ENCODE measurements at places on chromosomes 3 and 15.

DNA sequence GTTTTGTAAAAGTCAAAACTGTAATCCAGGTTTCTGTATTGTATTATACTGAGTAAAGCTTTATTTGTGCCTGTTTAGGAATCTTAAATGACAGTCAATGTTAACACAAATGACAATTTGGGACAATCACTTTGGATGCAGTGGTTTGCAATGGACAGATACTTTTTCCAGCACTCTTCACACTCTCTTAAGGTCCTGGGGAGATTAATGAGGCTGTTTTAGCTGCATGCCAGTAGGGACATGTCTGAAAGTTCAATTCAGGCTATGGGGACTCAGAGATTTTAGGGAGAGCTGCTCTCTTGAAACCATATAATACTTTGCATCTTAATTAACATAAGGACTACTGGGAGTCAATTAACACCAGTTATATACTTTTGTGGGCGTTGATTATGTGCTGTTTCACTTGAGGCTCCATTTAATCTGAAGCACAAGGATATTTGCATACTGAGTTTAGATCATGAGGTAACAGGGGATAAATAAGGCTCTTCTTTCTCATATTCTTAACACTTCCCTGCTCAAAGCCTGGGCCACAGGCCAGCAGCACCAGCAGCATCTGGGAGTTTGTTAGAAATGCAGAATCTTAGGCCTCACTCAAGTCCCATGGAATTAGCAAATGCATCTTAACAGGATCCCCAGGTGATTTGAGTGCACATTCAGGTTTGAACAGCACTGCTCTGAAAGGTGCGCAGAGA, 972.8 kb downstream of the PLOD2 start:
- no peak for DNase-seq

DNA sequence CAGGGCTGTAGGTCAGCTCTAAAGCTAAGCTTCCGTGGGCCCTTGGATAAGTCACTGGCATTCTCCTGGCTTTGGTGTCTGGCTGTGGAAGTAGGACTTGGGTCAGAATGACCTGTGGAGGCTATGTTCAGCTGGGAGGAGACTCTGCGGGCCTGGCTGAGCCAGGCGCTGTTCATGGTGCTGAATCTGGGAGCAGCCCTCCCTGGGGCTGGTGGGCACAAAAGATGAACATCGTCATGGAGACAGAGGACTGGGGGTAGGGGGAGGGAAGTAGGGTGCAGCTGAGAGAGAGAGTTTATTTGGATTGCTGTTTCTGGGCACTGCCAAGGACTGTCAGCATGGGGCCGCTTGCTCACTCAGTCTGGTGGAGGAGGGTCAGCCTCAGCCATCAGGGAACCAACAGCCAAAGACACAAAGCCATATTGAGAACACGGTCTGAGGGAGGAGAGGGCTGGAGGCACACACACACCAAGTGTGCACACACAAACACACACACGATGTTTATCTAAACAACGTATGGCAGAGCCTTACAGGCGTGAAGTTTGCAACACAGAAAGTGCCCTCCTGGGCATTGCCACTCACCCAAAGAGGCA, 120.7 kb upstream of the LINGO1 start:
- no peak for DNase-seq

DNA sequence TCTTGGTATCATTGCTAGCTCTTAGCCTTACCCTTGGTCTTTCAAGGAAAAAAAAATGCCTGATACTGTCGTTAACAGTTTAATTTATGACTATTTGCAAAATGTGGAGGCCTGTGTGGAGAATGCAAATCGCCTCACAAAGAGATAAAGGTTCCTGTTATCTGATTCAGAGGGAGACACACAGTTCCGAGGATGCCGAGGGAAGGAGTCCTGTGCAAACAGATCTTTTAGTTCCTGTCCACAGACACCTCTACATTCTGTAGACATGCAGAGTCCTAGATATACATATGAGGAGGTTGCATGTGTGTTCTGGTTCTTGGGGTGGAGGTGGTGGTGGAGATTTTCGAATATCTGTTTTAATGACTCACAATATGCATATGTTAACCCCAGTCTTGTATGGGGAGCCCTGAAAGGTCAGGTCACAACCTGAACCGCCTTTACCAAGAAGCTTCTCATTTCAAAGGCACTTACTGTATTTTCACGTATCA, 5.7 kb downstream of the NR2F2 start:
- no peak for DNase-seq

DNA sequence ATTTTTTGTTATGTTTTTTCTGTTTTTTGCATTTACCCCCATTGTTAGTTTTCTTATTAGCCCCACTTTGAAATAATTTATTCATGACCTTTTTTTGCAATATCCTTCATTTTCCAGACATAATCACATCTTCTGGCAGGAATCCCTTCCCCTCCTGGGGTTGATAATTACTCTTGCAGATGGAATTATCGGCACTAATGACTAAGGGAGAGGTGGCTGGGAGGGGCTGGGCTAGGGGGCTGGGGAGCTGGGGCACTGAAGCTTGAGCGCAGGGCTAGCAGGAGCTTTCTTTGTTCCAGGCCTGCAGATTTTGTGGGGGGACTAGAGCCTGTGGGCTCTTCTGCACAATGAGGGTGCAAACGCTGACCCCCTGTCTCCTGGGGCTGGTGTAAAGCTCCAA, 77.8 kb downstream of the RAB11A start:
- DNase-seq: no peak

DNA sequence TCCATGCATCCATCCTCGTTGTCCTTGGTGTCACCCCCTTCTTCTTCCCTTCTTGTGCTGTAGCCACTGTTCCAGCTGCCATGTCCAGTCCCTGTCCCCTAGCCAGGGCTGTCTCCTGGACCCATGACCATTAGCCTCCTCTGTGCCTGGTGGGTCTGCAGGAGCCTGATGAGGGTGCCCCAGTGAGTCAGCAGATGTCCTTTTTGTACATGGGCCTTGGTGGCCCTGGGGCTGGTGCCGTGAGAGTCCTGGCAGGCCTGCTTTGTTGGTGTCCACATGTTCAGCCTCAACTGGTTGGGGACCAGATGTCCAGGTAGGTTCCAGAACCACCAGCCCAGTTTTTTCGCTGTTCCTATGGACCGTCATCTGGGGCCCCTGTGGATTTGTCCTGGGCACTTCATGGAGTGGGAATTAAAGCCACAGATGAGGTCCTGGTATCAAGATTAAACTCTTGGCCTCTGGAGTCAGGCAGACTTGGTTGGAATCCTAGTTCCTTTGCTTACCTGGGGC, 66.1 kb downstream of the FBLN2 start:
- no peak for DNase-seq

DNA sequence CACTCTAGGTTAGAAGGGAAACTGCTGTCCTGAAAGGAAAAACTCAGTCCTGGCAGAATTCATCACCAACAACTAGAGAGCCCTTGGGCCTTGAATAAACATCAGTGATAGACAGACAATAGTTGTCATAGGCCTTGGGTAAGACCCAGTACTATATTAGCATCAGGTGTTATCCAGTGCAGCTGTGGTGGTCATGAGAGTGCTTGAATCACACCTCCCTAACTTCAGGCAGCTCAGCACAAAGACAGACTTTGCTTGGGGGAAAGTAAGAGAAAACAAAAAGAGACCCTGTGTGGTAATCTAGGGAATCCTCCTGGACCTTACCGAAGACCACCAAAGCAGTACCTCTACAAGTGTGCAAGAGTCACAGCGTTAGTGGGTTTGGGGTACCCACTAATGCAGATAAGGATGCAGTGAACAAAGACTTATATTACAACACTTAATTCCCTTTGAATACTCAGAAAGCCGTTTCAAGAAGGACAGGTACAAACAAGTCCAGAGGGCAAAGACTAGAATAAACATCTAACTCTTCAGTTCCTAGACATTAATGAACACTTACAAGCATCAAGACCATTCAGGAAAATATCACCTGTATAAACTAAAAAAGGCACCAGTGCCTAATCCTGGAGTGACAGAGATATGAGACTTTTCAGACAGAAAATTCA, 332.3 kb upstream of the EPHA3 start:
- DNase-seq: no peak

- DNase-seq: no peak
Measured at GRCh38 chr3:115517457-115518050, 105.8 kb upstream of the GAP43 start.

DNA sequence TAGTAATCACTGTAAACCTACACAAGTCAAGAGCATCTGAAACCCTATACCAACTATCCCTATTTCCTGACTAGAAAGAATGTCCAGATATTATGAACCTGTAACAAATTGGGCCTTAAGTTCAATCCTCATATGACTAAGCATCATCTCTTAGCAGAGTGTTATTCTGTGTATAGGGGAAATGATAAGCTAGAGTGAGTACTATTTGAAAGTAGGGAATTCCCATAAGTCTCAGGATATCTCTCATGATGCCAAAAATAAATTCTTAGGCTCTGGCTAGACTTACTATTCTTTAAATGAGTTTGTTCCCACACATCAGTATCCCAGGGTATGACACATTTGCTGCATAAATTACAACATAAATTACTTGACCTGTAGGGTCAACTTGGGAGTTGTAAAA, 15.3 kb downstream of the MRPL47 start:
- no peak for DNase-seq

DNA sequence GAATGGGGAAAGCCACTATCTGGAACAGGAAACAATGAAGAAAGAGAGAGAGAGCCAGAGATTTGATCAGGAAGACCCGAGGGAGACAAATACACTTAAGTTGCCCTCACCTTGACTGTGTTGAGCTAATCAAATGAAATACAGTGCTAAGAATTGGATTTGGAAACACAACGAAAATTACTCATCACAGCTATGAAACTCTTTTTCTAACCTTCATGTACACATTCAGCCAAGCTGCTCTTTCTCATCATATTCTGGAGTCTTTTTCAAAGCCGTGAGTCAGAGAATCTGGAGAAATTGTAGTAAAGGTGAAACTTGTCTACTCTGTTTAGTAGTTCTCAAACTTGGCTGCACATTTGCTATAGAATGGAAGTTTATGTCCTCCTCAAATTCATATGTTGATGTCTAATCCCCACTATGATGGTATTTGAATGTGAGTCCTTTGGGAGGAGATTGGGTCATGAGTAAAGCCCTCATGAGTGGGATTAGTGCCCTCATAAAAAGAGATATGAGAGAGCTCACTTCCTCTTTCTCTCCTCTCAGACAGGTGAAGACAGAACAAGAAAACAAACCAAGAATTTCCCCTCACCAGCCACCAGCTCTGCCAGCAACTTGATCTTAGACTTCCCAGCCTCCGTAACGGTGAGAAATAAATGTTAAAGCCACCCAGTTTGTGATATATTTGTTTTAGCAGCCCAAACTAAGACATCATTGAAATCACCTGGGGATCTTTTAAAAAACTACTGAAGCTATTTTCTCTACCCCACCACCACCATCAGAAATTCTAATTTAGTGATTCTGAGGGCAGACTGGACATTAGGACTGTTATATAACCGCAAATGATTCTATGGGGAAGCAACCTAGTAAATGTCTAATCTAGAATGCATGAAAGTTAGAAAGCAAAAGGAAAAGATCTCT, 143.6 kb upstream of the GRM7 start:
- no peak for DNase-seq

DNA sequence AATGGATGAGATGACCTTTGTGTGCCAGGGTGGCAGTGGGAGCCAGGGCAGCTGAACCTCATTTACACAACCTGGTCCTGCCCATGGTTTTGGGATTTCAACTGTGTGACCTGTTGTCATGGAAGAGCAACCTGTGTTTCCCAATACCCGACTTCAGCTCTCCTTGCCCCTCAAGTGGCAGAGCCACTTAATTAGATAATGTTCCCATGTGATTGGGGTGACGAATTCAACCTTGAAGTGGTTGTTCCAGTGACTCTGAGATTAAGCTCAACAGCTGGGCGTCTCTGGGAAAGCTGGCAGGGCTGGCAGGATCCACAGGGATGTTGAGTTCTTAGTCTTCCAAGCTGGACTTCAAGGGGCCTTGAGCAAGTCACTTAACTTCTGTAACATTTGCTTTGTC, 71.0 kb downstream of the THSD4 start:
- DNase-seq: no peak

GRCh38 chr15:86645925-86646500, 566.3 kb downstream of the AGBL1 start:
- no peak for DNase-seq

DNA sequence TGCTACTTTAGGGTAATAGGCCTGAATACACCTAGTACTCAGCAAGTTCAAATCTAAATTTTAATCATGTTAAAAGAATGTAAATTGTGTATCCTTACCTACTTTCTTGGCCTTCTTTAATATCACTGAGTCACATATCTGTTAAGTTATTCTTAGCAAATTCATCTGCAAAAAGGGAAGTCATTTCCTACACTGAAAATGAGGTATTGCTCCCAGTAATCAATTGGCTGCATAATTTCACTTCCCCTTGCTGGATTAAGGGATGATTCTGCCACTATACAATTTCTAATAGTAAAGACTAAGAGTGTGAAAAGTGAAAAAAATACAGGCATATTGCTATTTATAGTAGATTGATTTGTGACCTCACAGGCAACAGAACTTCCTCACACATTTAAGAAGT, 47.8 kb downstream of the CCDC54 start:
- DNase-seq: no peak

DNA sequence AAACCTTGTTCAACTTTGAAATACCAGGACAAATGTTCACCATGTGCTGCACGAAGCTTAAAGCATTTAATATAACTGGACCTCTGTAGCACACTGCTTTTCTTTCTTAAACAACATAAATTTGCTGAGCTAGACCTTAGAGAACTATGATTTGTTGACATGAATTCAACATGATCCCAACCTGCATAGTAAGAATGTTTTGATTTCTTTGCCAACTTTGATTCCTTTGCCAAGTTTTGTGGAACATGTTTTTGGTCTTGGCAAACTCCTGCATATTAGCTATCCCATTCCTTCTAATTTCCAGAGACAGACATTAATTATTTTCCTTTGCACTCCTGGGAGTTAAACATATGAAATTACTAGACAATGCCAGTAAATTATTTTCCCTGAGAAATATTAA, 197.2 kb upstream of the RBMS3 start:
- DNase-seq: no peak

DNA sequence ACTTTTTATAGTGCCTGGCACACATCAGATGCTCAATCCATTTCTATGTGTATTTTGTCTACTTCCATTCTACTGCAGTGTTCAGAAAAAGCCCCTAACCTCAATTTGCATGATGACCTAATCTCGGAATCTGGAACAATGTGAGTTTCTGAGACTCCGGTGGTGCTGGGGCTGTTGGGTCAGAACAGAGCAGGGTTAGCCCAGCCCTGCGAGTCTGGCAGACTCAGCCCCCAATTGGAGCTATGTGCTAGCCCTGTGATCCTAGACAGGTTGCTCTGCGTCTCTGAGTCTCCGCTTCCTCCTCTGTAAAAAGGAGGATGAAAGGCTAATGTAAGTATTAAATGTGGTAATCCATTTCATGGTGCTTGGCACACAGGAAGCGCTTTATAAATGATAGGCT, 95.0 kb upstream of the ICE2 start:
- no peak for DNase-seq

Measured in left lobe of liver (tissue), 2 donors.